OCI-LY7 (cell line): ENCODE measurements at places on chromosomes 6 and 20. TPM values are rescaled to one million over a fixed set of nuclear protein-coding genes. Genes with fewer than 3 reads are reported as not detected.

- no peak for DNase-seq
Measured at GRCh38 chr6:52504782-52505136, 72.1 kb downstream of the TRAM2 start.

GRCh38 chr20:60097285-60097684, 139.1 kb downstream of the CDH26 start:
- no peak for DNase-seq

- DNase-seq, result no peak
Measured at GRCh38 chr6:106413016-106413415, 52.5 kb downstream of the CRYBG1 start.

DNA sequence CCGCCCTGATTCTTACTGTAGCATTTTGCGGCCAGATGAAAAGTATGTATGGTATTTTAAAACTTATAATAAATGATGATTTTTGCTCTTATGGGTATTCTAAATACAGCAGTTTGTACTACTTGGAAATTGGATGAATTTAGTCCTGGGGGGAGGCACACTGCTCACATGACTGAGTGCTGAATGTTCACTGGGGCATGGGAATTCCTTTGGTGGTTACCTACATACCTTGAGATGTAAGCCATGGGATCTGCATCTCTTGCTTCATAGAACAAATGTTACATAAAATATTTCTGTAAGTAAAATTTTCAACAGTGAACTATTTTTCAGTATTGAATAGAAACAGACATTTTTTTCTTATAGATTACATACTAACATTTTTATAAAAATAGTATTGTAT, 71.1 kb downstream of the FIG4 start:
- DNase-seq, result no peak

EPPIN gene
- total RNA-seq, result not detected in 2 replicates

UNC5CL gene
- 0.49 and 0.63 TPM in 2 replicates for total RNA-seq

TRIM40 gene
- not detected in 2 replicates for total RNA-seq

MDFI gene
- not detected in 2 replicates for total RNA-seq

NRSN2 gene
- 0.66 and 0.86 TPM in 2 replicates for total RNA-seq

LAMA2 gene
- not detected in 2 replicates for total RNA-seq
